ENCODE measurements at places on chromosomes 16 and 17. TPM values are rescaled to one million over a fixed set of nuclear protein-coding genes. Genes with fewer than 3 reads are reported as not detected.

DNA sequence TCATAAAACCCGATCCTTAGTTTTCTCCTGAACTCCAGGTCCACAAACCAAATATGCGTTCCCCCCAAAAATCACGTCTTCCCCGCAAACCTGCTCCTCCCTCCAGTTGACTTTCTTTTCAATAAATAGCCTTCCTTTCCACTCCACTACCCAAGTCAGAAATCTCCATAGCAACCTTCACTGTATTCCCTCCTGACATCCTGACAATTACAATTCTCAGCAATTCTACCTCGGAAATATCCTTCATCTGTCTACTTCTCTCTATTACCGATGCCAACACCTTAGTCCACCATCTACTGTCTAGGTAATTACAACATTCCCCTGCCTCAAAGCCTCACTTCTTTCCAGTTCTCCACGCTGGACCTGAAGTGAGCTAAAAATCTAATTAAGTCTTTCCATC, 50.7 kb downstream of the SMURF2 start:
- no peak for DNase-seq

DNA sequence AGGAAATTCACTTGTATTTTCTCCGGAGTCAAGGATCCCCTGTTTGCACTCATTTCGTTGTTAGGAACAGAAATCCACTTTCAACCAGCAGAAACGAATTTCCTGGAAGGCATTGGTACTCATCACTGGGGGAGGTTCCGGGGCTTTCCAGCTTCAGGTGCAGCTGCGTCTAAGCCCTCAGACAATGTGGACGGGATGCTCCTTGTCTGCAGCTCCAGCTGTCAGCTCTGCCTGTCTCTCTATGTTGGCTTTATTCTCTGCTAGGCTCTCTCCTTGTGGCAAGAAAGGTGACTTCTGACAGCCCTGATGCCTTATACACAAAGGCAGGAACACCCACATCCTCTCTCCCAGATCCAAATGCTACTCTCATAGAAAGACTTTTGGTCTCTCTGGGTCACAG, 183.9 kb upstream of the HSBP1 start:
- no peak for DNase-seq

ASPHD1 gene
- total RNA-seq, result not detected

SLC35G6 gene
- total RNA-seq, result not detected

DNA sequence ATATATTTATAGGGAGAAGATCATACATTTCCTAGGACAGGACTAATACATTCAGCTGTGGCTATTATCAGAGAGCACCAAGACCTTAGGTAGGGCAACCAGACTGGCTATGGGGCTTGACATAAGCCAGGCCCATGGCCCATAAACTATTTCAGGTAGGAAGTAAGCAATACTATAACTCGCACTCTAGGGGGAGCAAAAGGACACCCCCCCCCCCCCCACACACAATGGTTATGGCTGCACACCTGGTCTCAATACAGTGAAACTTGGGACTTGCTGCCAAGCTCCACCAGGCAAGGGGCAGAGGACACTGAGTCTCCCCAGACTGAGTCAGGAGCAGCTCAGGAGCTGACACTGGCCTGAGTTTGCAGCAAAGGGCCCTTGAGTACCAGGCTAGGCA, 348.9 kb upstream of the ASIC2 start:
- no peak for DNase-seq

CIBAR2 gene
- total RNA-seq, result not detected
